ENCODE measurements at places on chromosomes 1 and 21.

DNA sequence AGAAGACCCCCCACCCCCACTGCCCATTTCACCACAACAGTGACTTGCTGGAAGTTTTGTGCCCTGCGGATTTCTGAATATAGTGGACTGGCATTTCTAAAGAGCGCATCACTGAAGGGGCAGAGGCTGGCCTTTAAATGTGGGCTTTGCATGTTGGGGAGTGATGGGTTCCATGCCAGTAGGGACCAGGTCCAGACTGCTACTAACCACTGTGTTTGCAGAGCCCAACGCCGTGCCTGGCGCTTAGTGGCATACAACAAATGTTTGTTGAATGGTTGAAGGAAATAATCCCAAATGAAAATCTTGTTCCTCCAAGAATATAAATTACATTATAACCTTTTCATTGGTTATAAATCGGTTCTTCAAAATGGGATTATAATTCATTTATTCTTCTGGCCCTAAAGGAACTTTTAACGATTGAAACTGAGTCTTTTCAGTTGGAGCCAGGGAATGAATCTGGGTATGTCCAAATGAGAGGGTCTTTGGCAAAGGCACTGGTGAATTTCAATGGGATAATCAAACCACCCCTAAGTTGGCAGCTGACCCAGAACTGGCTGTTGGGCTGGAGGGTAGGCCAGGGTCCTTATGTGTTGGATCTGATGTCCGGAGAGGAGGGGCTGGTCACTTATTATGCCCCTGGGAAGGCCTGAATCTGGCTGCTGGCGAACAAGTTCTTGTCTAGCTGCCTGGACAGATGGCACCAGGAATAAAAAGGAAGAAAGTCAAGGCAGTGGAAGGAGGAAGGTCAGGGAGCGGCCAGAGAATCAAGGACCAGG is 13.8 kb upstream of the SDHB start:
- no peak for DNase-seq

DNA sequence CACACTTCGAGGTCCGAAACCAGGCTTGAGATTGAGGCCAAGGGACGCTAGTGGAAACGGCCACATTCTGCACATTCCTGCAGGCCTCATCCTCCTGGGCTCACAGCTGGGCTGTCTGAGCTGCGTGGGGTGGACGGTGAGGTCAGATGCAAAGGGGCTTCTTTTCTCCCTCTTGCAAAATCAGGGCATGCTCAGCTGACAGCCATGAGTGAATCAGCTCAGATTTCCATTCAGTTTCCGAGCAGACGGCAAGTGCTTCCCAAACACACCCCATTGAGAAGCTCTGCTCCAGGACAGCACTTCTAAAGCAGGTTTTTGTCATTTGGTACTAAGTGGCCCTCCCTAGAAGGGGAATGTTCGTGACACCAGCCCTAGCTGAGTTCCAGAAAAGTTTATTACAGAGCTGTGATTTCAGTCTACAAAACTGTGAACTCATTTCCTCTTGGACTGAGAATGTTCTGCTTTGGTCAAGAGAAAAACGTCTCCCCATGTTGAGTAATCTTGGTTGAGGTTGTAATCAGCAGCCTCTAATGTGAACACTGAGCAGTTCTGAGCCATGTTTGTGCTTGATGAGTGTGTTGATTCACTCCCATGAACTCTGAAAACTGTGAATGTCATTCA is 10.0 kb downstream of the PDPN start:
- no peak for DNase-seq

GRCh38 chr1:5579966-5580365 is 412.3 kb downstream of the NPHP4 start:
- DNase-seq: no peak

- DNase-seq: no peak
Measured at GRCh38 chr1:24362982-24363614, 43.9 kb downstream of the GRHL3 start.

DNA sequence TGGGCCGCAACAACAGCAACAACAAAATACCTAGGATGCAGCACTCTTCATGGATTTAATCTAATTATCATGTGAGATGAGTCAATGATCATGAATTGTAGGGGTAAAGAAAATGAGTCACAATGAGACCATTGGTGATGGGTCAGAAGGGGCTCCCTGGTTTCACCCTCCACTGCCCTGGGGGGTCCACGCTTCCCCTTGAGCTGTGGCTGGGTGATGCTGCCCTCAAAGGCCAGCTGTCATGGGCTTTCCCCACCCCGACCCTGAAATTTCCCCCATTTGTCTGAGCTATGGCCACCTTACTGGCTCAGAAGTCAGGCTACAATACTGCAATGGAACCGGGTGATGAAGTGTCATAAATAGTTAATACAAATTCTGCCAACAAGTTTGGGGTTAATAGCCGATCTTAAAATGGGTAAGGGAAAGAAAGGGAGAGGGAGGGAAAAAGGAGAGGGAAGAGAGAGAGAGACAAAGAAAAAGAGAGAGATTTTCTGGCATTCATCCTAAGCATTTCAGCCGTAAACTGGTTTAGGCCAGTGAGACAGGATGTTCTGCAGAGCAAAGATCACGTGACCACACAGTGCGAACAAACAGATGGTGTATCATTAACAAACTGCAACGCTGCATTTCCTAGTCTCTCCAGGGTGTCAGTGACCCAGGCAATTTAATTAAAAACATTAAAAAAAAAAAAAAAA is 143.4 kb upstream of the ERRFI1 start:
- DNase-seq: peak; percentile 24

DNA sequence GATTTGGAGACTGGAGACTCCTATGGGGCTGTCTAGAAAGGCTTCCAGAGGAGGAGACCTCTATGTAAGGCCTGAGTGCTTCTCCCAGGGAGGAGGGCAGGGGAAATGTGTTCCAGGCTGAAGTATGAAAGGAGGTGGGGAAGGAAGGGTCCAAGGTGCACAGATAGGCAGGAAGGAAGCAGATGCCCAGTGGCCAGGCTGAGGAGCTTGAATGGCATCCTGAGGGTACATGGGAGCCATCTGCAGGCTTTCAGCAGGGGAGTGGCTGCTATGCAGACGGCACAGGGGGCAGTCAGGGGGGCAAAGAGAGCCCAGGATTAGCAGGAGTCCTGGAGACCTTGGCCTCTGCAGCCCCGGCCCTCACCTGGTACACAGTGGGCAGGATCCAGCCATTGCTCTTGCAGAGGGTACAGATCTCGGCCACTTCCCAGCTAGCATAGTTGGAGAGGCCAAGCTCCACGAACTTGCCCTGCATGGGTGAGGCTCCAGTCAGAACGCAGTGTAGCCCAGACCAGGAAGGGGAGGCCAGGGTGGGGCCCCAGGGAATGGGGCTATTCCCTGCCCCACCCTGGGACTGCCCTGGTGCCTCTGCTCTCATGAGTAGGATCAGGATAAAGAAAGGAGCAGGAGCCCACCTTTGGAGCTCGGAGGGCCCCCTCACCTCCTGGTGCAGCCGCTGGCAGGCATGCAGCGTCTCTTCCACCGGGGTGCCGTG is 4.0 kb downstream of the AKR7A2 start:
- DNase-seq: no peak
